Activated CD8-positive, alpha-beta memory T cell treated with anti-CD3 and anti-CD28 coated beads for 36 hours (primary cell): ENCODE measurements at places on chromosomes 5 and 9. TPM values are rescaled to one million over a fixed set of nuclear protein-coding genes. Genes with fewer than 3 reads are reported as not detected.

The IQGAP2 gene
- total RNA-seq = 51.6 TPM

The OR1B1 gene
- total RNA-seq = not detected

The GABRA1 gene
- not detected for total RNA-seq

The PRLR gene
- total RNA-seq = not detected

The TPPP gene
- 0.21 TPM for total RNA-seq

The PCDHGB6 gene
- total RNA-seq = 0.06 TPM

The PCDHB15 gene
- total RNA-seq = not detected

The CFAP77 gene
- not detected for total RNA-seq

The BARHL1 gene
- total RNA-seq = not detected

The IFNK gene
- not detected for total RNA-seq

The ZMAT2 gene
- total RNA-seq = 73.0 TPM

The PCDHA11 gene
- total RNA-seq = not detected

The CCDC171 gene
- 2.1 TPM for total RNA-seq

The FOXD4L4 gene
- 0.11 TPM for total RNA-seq

The ADAMTS19 gene
- total RNA-seq = not detected

The PCSK1 gene
- not detected for total RNA-seq

The LHX3 gene
- not detected for total RNA-seq

The CORO2A gene
- total RNA-seq = 6.5 TPM

The FCHO2 gene
- total RNA-seq = 2.6 TPM

The TEX48 gene
- total RNA-seq = not detected

The DMRT3 gene
- not detected for total RNA-seq

The CNTNAP3 gene
- total RNA-seq = not detected

The PCDHA7 gene
- total RNA-seq = not detected

The FOXI1 gene
- not detected for total RNA-seq

The PDLIM4 gene
- 1.4 TPM for total RNA-seq

The IFNE gene
- not detected for total RNA-seq

The CCDC180 gene
- total RNA-seq = 1.1 TPM

The NMUR2 gene
- total RNA-seq = not detected

The CCDC69 gene
- total RNA-seq = 38.7 TPM

The C9orf153 gene
- not detected for total RNA-seq
